ENCODE measurements at places on chromosomes 11 and 22. TPM values are rescaled to one million over a fixed set of nuclear protein-coding genes. Genes with fewer than 3 reads are reported as not detected.

Gene XKR3
- total RNA-seq: not detected

Gene GUCY1A2
- under 0.01 TPM for total RNA-seq

Gene TNNT3
- not detected for total RNA-seq

Gene SCGB1D2
- total RNA-seq: not detected

Gene OR2AG2
- under 0.01 TPM for total RNA-seq

Measured in epithelial cell of umbilical artery (primary cell).